ENCODE measurements at places on chromosomes 1 and 21.

- DNase-seq = no peak
These were observed 60.4 kb downstream of the KCNN3 start for GRCh38 chr1:154809436-154810413.

DNA sequence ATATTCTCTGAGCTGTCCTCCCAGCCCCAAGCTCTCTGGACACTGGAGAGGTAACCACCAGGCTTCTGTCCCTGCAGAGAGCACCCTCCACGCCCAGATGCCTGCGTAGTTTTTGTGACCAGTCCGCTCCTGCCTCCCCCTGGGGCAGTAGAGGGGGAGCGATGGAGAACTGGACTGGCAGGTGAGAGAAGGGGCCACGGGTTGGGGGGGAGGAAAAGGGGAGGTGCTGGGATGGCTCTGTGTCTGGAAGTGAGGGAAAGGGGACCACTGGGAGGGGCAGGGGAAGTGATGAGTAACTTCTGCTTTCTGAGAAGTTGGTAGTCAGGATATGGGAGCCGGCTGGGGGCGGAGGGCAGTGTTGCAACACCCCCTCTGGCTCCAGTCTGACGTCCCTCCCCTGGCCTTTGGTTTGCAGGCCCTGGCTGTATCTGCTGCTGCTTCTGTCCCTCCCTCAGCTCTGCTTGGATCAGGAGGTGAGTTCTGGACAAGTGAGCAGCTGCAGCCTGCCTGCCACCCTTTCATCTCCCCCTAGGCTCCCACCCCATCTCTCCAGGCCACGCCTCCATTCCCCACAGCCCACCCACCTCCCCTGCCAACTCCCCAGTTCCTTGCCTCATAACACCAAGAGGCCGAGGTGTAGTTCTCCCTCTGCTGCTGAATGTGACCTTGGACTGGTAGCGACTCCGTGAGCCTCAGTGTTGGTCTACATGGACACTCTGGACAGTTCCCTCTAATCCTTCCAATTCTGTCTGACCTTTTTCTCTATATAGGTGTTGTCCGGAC lies 3.1 kb downstream of the ADAMTSL4 start:
- peak; percentile 90 for DNase-seq

GRCh38 chr1:25688390-25689119 lies 72.0 kb downstream of the MAN1C1 start:
- DNase-seq = no peak

DNA sequence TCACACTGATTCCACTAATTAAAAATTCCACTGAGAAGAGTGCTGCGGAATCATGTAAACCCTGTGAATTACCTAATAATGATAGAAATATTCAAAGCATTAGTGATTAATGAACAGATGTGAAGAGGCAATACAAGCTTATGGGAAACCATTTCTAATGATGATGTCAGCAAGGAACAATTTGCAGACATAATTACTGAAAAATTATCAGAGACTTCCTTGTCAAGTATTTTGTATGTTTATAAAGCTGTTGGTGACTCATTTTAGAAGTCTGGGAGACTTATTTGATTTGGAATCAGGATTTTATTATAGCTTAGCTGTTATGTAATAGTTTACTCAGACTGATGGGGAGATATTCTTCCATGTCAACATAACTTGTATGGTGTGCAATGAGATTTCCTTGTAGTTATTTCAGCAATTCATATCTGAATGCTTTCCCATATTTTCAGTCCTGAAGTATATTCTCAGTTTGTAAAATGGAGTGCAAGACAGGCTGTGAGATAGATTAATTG lies 135.5 kb downstream of the TGFB2 start:
- no peak for DNase-seq

DNA sequence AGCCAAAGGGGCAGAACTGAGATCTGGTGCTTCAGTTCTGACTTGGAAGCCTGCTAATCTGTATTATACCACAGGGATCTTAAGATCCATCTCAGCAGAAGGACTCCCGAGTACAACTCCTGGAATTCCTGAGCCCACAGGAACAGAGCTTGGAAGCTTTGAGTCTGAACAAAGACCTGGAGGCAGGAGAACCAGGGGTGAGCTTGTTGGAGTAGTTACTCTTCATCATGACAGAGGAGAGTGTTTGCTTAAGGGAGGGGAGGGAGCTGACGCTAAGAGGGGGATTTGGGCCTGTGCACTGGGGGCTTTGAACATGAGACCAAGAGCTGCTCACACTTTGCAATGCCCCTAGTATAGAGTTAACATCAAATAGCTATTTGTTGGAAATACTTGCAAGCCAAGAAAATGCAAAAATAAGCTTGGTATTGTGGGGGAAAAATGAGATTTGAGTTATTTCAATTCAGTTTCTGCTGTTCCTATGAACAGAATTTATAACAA lies 41.1 kb upstream of the TRABD2B start:
- no peak for DNase-seq

GRCh38 chr1:206961668-206962067 lies 8.6 kb downstream of the FCAMR start:
- DNase-seq = no peak

- no peak for DNase-seq
These were observed 113.0 kb downstream of the CRYAA start for GRCh38 chr21:43281661-43282357.

- DNase-seq = no peak
These were observed 17.2 kb downstream of the NFASC start for GRCh38 chr1:204887846-204888245.

- no peak for DNase-seq
These were observed 4.7 kb upstream of the ABCB10 start for GRCh38 chr1:229563241-229563640.

DNA sequence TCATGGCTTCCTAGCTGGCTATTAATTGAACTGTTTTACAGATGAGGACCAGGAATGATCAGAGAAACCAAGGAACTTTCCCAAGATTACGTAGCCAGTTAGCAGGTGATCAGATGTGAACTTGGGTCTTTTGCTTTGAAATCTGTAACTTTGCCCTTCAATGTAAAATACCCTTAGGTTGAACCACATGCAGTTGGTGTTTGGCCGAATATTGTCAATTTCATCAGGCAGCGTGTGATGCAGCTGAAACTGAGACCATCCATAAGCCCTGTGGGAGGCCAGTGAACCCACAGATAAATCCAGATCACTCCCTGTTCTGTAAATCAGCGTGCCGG lies 150.8 kb downstream of the ETS2 start:
- DNase-seq = no peak

GRCh38 chr1:168512864-168513595 lies 30.8 kb downstream of the XCL2 start:
- no peak for DNase-seq

DNA sequence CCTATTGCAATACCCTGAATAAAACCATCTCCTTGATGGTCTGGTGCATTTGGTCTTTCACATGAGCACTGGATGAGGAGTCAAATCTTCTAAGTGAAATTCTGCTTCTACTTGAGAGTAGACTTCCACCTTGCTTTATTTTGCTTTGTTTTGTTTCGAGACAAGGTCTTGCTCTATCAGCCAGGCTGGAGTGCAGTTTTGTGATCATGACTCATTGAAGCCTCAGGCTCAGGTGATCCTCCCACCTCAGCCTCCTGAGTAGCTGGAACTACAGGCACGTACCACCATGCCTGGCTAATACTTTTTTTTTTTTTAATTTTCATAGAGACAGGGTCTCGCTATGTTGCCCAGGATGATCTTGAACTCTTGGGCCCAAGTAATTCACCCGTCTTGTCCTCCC lies 65.8 kb upstream of the F3 start:
- no peak for DNase-seq

DNA sequence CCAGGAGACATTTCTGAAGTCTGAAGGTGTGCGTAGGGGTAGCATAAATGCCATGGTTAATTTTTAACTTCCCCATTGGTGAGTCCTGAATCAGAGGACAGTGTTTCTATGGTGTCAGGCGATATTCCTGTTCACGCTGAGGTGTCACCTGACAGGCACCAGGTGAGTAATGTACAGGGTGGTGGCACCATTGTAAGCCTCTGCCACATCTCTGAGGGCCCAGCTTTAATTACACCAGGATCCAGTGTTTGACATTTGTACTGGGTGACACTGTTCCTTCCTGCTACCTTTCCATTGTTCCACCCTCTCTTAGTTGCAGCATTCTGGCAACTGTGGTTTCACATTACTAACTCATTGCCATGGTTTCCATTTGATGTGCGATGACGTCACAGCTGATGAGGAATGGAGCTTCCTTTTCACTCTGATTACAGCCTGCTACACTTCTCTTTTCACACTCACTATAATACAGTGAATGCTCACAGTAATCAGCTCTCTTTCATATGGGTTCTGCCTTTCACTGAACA lies 40.6 kb upstream of the MARK1 start:
- DNase-seq = no peak

DNA sequence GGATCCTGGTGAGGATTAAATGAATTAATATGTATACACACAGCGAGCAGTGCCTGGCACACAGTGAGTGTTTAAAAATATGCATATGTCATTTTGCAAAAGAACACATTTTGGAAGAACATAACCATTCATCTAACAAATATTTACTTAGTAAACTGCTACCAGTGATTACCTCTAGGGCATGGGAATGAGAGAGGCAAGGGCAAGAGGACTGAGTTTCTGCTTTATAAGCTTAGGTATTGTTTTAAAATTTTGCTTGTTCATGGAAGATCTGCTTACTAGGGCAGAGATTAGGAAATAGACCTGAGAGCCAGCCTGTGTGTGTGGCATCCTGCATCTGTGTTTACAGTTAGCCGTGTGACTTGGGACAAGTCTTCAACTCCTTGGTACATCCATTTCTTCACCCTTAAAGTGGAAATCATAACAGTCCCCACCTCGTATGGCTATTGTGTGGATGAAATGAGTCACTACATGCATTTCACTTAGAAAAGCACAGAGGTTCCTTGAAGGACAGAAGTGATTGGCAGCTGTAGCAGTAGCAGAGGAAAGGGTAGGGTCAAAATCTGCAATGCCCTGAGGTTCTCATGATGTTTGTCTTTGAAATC lies 198.5 kb upstream of the FMN2 start:
- DNase-seq = no peak

GRCh38 chr1:151539321-151540020 lies 638 bp upstream of the TUFT1 start:
- DNase-seq = peak; percentile 62

- DNase-seq = no peak
These were observed 206.3 kb downstream of the FOXD2 start for GRCh38 chr1:47644212-47644573.

- DNase-seq = no peak
These were observed 311.0 kb upstream of the CXADR start for GRCh38 chr21:17201741-17202260.

- DNase-seq = peak; percentile 34
These were observed 88.5 kb upstream of the VAV3 start for GRCh38 chr1:108053270-108054013.

Data from AML-193 (cell line).